Nephron progenitor cell (in vitro differentiated cells): ENCODE measurements at places on chromosomes 12 and 14.
A peak's percentile ranks its signal among the peaks of the same experiment; 100 is the strongest.

DNA sequence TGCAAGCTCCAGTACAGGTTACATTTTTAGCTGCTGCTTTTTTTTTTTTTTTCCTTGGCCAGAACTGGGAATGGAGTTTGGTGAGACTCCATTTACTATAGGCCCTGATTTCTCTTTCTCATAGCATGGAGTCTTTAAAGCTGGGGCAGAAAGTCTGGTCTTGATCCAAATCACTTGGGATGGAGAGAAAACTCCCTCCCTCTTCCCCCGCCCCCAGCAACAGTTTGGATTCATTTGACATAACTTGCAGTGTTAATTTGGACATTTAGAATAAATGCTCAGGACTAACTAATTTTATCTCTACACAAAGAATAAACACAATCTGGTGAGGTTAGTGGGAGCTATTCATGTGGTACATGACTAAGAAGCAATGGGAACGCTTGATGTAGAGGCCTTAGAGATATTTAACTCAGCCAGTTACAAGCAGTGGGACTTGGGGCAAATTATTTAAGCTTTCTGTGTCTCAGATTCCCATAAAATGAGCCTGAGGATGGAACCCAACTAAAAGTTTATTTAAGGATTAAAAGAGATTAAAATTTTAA is 107.3 kb upstream of the ARHGAP5 start:
- no peak for DNase-seq

GRCh38 chr12:27396216-27396815 is 50.2 kb upstream of the SMCO2 start:
- no peak for DNase-seq

GRCh38 chr14:88248606-88249005 is 74.5 kb downstream of the KCNK10 start:
- no peak for DNase-seq

GRCh38 chr14:101033446-101034165 is 130.1 kb upstream of the RTL1 start:
- no peak for DNase-seq

- no peak for DNase-seq
Observed at GRCh38 chr12:115947696-115948062, 329.8 kb downstream of the MED13L start.

GRCh38 chr12:57539134-57539768 is 7.7 kb downstream of the DCTN2 start:
- DNase-seq, result no peak

DNA sequence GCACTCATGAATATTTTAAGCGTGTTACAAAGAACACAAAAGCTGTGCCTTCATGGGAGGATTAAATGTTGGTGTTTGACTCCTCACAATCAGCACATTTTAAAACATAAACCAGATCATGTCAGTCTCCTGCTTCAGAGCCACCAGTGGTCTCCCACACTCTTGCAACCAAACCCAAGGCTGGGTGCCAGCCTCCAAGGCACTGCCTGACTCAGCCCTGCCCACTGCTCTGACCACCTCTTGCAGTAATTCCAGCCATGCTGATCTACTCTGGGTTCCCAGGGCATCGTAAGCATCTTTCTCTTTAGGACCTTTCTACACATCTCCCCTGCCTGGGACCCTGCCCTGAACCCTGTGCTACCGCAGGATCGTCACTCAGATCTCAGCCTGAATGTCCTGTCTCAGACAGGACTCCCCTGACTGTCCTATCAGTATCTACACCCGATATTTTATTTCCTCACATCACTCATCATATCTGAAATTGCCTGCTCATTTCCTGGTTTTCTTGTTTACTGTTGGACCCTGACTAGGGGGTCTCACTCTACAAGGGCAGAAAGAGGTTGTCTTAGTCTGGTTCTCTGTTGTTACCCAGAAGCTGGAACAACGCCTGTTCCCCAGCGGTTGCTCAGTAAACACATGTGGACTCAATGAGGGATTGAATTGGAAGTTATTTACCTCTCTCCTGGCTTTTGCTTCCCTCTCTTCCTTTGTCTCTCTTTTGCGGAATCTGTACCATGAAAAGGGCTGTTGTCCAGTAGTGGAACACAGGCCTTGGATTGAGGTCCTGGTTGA is 449.8 kb downstream of the RAD51B start:
- no peak for DNase-seq

DNA sequence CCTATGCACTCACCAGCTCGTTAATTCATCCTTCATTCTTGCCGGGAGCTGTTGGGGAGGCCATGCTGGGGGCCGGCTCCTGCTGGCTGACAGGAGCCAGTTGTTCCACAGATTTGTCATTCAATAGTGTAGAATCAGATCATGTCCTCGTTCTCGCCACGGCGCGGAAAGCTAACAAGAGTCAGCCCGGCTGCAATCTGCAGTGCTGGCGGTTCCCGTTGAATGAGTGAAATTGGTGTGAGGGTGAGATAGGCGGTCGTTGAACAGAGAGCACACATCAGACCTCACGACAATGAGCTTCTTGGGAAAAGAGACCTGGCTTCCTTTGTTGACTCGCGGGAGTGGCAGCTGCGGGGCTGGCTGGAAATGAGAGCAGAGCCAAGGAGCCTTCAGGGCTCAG is 57.5 kb downstream of the KIF26A start:
- no peak for DNase-seq

- peak; percentile 18 for DNase-seq
Observed at GRCh38 chr14:99441157-99441870, 39.3 kb downstream of the SETD3 start.

- no peak for DNase-seq
Observed at GRCh38 chr14:54529811-54530210, 20.1 kb downstream of the CGRRF1 start.
